NCI-H1436 (cell line): ENCODE measurements at places on chromosomes 5 and 9.

- no peak for DNase-seq
These were observed 127.0 kb upstream of the NTRK2 start for GRCh38 chr9:84542554-84542953.

- DNase-seq, result no peak
These were observed 90.3 kb downstream of the ZNF618 start for GRCh38 chr9:113966394-113966793.

GRCh38 chr5:116071211-116071610 is 13.6 kb upstream of the COMMD10 start:
- DNase-seq, result no peak

- DNase-seq, result no peak
These were observed 1.7 kb downstream of the MEGF9 start for GRCh38 chr9:120712539-120713031.

- no peak for DNase-seq
These were observed 182.1 kb upstream of the TRIM32 start for GRCh38 chr9:116504893-116505480.

- no peak for DNase-seq
These were observed 23.4 kb downstream of the RNF44 start for GRCh38 chr5:176513788-176514187.

DNA sequence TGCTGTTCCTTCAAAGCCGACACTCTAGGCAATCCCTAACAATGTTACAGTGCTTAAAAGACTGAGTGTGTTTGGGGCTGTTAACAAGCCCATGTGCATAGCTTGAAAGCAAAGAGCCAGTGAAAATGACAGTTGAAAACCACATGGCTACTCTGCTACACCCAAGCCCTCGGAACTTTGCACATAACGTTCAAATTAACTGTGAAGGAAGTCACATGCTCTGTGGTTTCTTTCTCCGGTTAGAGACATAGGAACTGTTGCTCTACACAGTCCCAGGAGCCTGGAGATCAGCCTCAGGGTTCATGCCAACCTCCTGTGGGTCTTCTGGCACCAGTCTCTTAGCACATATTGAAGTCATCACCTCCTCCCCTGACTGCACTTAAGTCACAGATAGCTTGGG is 51.1 kb downstream of the C9orf152 start:
- DNase-seq, result no peak

- DNase-seq, result no peak
These were observed 112.3 kb upstream of the NR3C1 start for GRCh38 chr5:143515829-143516228.

GRCh38 chr9:13804532-13804931 is 509.4 kb downstream of the NFIB start:
- DNase-seq, result no peak

GRCh38 chr9:107715740-107716139 is 226.2 kb upstream of the KLF4 start:
- no peak for DNase-seq

DNA sequence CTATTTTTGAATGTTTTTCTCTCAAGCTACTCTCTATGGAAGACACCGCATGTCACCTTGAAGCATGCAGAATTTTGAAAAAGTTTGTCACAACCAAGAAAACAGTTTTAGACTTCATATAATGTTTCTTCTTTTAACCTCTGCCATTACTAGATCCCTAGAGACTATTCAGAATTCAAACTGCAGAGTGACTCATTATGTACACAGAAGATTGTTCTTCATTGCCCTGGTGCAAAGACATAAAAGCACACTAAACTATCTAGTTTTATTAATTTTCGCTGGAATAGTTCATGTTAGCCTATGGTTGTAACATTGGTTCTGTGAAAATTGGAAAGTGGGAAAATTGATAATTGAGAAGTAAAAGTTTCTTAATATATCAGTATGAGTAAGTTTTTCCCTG is 18.4 kb downstream of the F2RL2 start:
- no peak for DNase-seq

- DNase-seq, result peak; percentile 39
These were observed 10.4 kb downstream of the AMACR start for GRCh38 chr5:33997331-33997983.

DNA sequence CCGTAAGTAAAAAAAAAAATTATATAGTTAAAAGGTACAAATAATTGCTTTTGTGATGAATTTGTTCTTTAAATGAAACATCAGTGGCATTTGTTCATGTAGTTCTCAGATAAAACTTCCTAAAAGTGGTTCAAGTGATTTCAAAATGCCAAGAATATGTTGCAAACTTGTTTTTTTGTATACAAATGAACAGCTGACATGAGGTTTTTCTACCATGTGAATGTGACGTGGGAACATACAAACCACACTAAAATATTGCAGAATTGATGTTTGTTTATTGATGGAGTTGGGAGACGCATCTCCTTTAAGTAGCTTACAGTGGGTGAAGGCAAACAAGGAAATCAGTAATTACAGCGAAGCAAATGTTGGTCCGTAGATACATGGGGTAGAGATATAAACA is 16.9 kb downstream of the BASP1 start:
- no peak for DNase-seq

DNA sequence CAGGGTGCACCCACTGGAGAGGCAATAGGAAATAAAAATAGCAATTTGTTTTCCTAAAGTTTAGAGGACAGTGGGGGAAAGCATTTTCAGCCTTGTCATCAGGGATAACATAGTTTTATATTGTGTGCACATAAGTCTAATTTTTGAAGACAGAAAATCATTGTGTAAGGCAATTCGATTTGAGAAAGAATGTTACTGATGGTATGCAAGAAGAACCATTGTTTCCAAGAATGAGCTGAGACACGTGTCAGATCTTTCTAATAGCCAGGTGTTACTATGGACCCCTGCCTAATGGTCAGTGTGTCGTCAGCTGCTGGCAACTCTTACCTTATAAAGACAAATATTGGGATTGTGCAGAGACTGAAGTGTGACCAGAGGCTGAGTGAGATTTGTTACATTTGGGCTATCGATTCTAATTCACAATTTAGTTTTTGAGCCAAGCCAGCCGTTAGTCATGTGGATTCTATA is 67.1 kb upstream of the PPP2R2B start:
- no peak for DNase-seq

- peak; percentile 2 for DNase-seq
These were observed 129.5 kb downstream of the NIPBL start for GRCh38 chr5:37005946-37006540.

- no peak for DNase-seq
These were observed 463.6 kb upstream of the DAP start for GRCh38 chr5:11224436-11225187.

GRCh38 chr9:114525513-114525912 is 20.2 kb upstream of the WHRN start:
- no peak for DNase-seq

GRCh38 chr9:38106488-38106887 is 37.5 kb upstream of the SHB start:
- no peak for DNase-seq

GRCh38 chr5:35810601-35811000 is 46.1 kb upstream of the IL7R start:
- DNase-seq, result no peak

GRCh38 chr5:61915646-61916045 is 390.4 kb upstream of the KIF2A start:
- no peak for DNase-seq

DNA sequence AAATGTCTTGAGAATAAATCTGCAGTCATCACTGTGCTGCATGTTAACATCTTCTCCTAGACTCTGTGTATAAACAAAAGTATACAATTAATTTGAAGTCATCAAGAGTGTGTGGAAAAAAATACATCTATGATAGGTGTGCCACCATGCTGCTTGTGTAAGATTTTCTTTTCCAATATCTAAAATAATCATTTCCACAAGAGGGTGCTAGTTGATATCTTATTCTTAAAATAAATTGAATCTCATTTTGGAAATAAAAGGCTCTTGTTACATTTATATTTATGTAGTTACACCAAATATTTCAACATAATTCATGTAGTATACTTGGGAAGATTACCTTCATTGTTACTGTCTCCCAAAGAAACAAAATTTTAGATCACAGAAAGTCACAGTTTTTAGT is 14.1 kb upstream of the MOCS2 start:
- DNase-seq, result no peak

- DNase-seq, result no peak
These were observed 5.1 kb upstream of the HEXB start for GRCh38 chr5:74679966-74680365.

DNA sequence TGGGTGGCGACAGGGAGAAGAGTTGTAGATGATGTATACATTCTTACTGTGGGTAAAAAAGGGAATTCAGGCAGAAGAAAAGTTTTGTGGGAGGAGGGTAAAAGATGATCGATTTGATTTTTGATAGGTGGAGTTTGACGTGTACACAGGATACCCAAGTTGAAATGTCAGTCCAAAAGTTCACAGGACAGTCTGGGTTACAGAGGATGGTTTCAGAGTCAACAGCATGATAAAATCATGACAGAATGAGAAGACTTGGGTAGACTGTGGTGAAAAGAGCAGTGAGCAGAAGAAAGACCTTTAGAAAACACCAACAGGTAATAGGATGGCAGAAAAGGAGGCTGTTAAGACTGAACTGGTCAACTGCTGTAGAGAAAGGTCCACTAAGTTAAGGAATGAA is 72.2 kb upstream of the FRRS1L start:
- DNase-seq, result no peak

GRCh38 chr5:56625541-56625940 is 189.8 kb upstream of the MAP3K1 start:
- DNase-seq, result no peak

- DNase-seq, result peak; percentile 25
These were observed 45.2 kb downstream of the ANKDD1B start for GRCh38 chr5:75656311-75657003.

GRCh38 chr5:168946363-168946762 is 354.6 kb downstream of the SLIT3 start:
- no peak for DNase-seq

DNA sequence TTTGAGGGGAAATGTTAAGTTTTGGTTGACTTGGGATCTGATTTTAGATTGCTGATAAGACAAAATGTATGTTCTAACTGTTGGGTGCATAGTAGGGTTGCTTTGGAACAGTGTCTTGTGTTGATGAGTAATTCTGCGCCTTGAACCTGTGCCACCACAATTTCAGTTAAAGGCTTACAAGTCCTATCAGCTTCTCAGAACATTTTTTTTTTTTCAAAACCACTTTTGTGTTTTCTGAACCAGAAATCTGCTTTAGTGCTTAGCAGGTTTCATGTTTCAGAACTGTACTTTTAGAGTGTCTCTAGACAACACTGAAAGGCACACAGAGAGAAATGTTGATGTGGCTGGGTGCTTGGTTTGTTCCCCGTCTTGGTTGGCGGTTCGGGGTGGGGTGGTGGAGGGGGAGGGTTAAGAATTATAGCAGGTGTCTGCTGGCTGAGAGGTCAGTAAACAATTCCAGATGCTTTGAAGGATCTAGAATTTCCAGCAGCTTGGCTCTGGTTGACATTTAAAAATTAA is 84.6 kb downstream of the ANKRD55 start:
- DNase-seq, result no peak

DNA sequence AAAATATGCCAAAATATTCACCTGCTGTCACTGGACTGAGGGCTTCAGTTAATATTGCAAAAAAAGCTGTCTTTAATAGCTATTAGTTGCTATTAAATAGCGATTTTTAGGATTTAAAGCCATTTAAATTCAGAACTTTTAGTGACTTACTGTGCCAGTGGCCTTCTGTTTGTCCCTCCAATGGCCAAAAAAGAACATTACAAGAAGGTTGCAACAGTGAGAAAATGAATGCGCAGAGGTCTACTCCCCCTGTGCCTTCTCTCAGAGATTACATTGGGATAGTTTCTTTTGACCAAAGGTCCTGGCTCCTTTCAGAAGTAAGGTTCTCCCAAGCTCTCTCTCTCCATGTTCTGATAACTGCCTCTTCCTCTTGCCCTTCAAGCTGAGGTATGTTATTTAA is 930.3 kb upstream of the ARRDC3 start:
- DNase-seq, result no peak

DNA sequence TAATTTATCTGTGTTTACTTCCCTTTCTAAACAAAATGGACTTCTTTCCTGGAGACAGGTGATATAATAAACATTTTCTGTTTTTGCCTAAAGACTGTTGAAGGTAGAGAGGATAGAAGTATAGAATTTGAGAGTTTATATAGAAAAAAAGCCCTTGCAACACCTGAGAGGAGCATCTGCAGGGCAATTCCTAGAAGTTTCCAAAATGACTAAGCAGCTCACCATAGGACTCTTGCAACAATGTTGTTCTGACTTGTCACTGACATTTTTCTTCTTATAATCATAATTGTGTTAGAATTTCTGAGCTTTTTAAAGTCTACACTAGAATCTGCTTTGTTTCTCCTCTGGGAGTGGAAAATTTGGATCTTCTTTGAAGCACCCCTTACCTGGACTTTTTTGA is 216.8 kb downstream of the TUSC1 start:
- no peak for DNase-seq

DNA sequence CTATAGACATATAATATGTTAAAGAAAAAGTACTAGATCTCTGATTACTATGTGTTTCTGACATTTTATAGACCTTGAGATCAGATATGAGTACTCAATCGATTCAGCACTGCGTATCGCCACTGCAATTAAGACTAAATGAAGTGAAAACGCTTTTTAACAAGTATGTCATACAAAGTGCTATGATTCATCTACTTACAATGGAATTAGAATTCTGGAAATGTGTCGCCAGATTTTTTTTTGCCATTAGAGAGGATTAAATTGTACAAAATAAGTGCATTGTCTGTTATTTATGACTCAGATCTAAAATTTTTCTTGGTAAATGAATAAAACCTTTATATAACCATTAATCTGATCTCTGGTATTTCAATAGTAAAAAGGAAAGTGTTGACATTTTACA is 20.0 kb upstream of the AGGF1 start:
- no peak for DNase-seq

- no peak for DNase-seq
These were observed 61.4 kb downstream of the SMIM23 start for GRCh38 chr5:171847026-171847425.

DNA sequence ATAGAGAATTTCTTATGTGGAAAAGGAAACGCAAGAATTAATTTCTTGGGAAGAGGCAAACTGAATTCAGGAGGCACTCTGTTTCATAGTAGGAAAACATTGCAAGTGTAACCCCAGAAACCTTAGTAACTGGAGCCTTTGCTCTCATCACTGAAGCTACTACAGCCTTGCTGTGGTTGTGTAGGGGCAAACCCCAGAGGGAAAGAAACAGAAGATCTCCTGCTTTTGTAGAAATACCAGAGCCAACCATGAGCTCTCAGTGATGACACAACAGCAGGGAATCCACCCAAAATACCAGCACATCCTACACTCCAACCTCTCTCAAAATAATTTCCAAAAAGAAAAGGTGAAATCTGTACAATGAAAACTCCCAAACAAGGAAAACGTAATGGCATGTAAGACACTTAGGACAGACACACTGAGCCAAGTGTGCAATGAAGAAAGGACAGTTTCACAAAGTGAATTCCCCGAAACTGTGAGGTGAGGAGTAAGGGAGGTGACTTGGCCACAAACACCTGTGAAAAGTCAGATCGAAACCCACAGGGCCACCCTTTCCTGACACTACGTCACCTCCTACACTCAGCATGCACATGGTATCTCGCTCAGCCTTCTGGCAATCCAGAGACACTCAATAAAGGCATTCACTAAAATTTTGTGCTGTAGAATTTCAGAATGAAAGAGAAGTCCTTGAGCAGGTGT is 8.5 kb upstream of the ACSL6 start:
- DNase-seq, result no peak
